Fibroblast of skin of left quadriceps (primary cell): ENCODE measurements at places on chromosomes 12 and 14.
A peak's percentile ranks its signal among the peaks of the same experiment; 100 is the strongest.

DNA sequence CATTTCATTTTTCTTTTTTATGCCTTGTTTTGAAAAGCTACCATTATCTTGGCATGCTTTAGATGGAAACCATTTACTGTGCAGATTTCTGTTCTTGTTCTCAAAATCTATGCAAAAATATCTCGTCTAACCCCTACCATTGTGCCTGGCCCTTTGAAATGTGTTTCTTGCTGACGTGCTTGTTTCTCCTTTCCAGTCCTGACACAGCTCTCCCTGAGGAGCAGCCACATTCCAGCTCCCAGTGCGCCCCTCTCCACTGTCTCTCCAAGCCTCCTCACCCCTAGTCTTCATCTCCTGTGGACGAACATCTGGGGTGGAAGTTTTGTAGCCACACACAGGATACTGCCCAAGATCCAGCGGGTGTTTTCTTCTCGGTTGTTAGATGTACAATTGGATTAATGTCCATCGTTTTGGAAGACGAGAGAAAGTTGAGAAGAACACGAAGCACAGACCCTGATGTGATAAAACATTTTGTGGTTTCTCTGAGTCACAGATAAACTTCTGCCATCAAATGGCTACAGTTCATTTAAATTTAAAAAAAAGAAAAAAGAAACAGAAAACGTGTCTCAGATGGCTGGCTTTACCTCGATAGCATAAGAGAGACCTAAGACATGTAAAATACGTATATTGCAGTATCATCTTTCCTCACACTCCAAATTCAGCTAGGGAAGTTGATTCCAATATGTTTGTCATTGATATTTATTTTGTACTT lies 21.9 kb upstream of the FGD4 start:
- DNase-seq: no peak

- peak; percentile 64 for DNase-seq
These were observed 3.4 kb upstream of the NXPH4 start for GRCh38 chr12:57213058-57213715.

DNA sequence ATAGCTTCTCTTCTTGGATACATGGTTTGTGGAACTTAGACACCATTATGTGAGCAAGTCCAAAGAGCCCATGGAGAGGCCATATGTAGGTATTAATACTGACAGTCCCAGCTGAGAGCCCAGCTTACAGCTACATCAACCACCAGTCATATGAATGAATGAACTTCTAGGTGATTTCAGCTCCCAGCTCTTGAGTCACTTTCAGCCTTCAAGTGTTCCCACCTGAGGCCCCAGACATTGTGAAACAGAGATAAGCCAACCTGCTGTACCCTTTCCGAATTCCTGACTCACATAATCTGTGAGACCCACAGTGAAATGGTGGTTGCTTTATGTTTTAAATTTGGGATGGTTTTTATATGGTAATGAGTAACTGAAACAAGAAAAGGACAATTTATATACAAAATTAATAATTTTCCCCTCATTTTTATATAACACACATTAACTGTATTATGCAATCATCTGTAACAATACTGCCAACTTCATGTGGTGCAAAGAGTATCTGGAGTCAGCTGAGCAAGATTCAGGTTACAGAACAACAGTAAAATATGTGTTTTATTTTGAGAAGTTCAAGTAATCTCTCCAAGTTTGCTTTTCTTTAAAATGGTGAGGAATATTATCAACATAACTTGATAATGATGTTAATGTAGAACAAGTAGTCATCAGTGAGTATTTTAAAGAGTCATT lies 27.7 kb upstream of the FBXO33 start:
- no peak for DNase-seq

GRCh38 chr12:68739891-68740290 lies 6.1 kb upstream of the SLC35E3 start:
- no peak for DNase-seq
